ENCODE measurements at places on chromosomes 3 and 15.

DNA sequence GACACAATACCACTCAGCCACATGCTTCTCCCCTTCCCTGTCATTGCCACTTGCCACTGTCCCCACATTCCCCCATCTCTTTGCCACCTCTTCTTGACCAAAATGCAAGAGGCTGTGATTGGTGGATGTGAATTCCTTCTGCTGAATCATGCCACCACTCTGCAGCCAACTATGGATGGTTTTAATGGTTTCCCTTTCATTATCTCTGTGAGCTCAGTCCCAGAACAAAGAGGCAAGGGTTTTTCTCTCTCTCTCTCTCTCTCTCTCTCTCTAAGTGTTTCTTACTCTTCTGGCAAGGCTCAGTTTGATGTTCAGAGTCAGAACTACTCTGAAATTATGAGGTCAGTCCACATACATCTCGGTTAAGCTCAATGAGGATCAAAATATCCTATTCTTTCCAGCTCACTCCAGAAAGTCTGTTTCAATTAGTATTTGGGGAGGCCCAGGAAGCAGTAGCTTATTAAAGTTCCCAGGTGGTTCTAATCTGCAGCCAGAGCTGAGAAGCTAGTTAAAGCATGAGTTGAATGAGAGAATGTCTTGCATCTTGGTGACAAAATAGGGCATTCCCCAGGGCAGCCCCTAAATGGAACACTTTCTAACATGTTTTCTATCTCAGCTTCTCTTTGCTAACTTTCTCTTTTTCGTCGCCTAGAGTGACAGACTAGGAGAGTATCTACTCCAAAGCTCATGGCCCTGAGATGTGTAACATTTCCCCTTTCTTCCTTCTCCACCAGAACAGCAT, 8.5 kb upstream of the ILDR1 start:
- no peak for DNase-seq

DNA sequence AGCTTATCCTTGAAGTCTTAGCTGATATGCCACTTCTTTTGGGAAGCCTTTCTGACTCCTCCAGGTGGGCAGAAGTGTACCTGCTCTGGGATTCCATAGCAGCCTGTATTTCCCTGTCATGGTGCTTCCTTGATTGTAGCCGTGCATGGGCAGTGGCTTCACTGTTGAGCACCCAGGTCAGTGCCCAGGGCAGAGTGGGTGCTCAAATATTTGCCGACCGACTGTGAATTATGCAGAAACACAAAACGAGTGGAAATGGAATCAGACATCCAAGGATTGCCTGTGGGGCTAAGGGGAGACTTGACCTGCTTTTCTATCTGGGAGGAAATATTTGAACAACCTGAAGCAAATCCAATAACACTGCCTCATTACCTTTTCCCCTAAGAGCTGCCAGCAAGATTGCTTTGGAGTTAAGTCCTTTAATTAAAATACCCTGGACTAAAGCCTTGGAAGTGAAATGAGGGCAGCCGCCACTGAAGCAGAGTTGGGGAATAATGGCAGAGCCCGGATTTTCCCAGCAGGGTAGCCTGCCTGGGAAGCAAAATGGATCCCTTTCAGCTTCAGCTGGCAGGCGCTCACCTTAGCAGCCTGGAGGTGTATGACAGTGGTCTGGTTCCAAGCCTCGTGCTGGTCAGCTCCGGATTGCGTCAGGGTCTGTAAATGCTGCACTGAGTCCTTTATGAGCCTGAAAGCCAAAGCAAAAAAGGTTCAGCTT, 14.9 kb downstream of the ACOX2 start:
- DNase-seq = no peak

GRCh38 chr3:73378207-73378606, 246.5 kb downstream of the PDZRN3 start:
- DNase-seq = no peak

DNA sequence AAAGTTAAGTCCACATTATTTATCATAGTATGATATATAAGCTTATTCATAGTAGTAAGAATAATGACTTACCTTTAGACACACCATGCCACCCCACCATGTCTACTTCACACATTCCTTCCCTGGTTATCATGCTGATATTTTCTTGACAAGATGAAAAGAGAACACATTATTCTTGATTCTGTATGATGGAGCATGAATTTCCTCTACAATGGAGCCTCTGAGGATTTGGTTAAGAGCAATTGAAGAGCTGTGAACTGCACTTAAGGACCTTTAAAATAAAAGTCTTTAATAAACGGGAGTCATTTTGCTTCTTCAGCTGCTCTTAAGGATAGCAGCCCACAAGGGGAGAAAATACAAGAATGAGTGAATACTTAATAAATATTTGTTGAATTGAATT, 226.7 kb downstream of the CADM2 start:
- DNase-seq = no peak

DNA sequence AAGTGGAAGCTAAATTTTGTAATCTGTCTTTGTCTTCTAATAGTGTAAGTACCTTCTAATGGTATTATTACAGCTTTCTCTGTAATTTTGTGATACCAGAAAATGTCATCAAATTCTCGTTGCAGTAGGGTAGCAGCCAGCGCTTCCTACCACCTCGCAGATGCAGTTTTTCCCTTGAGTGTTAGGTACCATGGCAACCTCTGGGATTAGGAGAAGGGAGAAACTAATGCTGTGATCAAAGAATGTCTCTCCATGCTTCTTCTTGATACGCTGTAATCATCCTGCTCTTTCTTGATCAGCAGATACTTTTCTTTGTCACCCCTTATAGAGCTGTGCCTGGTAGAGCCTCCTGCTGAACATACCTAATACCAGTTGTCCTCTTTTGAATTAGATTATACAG, 27.7 kb downstream of the SRP14 start:
- no peak for DNase-seq

DNA sequence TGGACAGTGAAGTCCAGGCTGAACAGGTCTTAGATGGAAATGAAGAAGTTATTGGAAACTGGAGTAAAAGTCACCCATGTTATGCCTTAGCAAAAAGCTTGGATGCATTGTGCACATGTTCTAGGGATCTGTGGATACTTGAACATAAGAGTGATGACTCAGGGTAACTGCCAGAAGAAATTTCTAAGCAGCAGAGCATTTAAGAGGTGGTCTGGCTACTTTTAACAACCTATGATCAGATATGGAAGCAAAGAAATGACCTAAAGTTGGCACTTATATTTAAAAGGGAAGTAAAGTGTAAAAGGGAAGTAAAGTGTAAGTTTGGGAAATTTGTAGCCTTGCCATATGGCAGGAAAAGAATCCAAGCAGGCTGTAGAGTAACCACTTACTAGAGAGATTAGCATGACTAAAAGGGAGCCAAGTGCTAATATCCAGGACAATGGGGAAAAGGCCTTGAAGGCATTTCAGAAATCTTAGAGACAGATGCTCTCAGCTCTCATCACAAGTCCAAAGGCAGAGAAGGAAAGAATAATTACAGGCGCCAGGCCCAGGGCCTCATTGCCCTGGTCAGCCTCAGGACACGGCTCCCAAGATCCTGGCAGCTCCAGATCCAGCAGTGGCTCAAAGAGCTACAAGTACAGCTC, 73.9 kb upstream of the KCNH8 start:
- DNase-seq = no peak

- DNase-seq = no peak
These were observed 143.1 kb upstream of the KCNMB2 start for GRCh38 chr3:178393146-178393545.

DNA sequence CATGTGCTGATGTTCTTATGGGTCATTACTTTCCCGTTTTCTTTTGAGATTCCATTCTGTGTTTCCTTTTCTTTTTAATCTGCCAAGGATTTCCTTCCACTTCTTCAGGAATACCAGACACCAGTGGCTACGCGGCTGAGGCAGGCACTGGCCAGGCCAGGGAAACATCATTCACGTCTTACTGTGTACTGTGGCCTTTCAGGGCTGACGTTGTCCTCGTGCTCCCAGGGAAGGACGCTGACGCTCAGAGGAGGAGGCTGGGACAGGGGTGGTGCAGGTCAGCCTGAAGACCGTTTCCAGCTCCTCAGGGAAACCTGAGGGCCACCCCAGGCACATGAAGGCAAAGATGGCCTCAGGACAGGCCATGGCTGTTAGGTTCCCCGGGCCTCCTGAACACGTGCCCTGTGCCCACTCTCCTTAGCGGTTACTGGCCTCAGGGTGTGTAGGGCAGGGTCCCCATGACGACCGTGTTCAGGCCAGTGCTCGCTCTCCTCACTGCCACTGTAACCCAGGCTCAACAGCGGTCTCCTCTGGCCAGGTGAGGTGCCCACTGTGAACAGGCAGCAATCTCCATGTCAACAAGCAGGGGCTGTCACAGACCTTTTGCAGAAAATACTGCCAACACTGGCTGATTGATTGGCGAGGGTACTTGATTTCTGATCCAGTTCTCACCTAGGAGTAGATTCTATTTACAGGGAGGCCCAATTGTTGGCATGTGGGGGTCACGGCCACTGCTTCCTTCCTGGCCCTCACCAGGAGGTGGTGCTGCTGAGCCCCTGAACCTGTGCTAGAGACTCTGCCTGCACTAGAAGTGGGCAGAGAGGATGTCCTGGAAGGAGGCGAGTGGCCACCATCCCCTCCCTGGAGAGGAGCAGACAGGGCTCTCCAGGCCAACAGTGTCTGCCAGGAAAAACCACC, 169.5 kb downstream of the ATP10A start:
- no peak for DNase-seq

DNA sequence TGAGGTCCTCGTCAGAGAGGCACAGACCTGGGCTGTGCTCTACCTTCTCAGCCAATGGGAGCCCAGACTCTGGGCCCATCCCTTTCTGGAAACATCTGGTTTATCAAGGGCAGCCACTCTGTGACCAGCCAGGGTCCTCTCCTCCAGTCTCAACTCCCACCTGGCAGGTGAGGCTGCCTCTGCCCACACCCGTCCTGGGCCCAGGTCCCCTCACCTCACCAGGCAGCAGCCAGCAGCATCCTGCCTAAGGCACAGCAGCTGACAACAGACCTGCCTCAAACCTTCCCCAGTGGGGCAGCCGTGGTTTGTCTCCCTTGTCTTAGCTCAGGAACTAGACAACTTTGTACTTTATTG, 8.7 kb upstream of the VIPR1 start:
- DNase-seq = no peak

- no peak for DNase-seq
These were observed 30.0 kb downstream of the SYNPR start for GRCh38 chr3:63308072-63308471.

DNA sequence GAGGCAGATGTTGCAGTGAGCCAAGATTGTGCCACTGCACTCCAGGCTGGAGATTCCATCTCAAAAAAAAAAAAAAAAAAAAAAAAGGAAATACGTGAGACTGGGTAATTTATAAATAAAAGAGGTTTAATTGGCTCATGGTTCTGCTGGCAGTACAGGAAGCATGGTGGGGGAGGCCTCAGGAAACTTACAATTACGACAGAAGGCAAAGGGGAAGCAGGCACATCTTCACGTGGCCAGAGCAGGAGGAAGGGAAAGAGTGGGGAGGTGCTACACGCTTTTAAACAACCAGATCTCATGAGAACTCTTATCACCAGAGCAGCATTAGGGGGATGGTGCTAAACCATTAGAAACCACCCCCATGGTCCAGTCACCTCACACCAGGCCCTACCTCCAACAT, 138.2 kb upstream of the IL12A start:
- no peak for DNase-seq

GRCh38 chr15:77533578-77534430, 98.9 kb downstream of the LINGO1 start:
- DNase-seq = no peak

- no peak for DNase-seq
These were observed 52.9 kb downstream of the FEM1B start for GRCh38 chr15:68330416-68330815.

- no peak for DNase-seq
These were observed 110.3 kb downstream of the MFSD1 start for GRCh38 chr3:158912188-158912587.

DNA sequence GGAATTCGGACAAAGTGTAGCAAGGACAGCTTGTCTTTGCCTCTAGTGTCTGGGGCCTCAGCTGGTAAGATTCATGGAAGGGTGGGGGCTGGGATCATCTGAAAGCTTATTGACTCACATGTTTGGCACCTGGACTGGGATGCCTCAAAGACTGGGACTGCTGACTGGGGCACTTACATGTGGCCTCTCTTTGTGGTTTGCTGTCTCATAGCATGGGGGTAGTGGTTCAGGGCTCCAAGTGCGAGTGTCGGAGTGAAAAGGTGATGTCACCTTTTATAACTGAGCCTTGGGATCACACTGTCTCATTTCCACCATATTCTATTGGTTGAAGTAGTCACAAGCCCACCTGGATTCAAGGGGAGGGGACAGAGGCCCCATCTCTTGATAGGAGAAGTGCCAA, 6.8 kb downstream of the MFSD1 start:
- no peak for DNase-seq

DNA sequence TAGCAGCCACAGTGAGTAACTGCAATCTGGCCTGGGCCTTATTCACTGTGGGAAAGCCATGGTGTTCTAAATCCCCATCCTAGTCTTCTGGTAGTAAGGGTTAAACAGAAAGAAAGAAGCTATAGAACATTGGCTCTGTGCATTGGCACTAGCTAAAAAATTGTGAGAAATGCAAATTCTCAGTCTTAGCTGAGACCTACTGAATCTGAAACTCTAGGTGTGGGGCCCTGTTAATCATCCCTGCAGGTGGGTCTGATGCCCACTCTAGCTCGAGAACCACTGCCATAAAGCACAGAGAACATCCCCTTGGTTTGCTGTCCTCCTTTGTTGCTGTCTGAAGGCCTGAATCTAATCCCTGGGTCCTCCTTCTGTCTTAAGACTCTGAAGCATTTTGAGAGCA, 59.3 kb downstream of the MEIS2 start:
- no peak for DNase-seq

Measured in activated naive CD8-positive, alpha-beta T cell treated with anti-CD3 and anti-CD28 coated beads, Interleukin-2, amount 50 U/mL, for 16 hours (primary cell).